ENCODE measurements at places on chromosomes 11 and 22.

DNA sequence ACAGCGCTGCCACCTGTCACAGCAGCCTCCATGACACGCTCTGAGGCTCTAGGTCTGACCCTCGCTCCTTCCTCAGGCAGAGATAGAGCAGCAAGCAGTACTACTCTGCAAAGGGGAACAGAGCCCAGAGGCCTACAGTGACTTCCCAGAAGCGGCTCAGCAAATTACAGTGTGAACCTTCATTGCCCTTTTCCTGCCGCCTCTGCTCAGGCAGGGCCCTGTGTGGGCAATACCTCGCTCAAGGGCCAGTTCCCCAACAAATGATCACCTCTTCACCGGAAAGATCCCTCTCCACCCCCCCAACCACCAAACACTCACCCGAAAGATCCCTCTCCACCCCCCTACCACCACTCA lies 12.3 kb downstream of the KIAA0930 start:
- DNase-seq = no peak

DNA sequence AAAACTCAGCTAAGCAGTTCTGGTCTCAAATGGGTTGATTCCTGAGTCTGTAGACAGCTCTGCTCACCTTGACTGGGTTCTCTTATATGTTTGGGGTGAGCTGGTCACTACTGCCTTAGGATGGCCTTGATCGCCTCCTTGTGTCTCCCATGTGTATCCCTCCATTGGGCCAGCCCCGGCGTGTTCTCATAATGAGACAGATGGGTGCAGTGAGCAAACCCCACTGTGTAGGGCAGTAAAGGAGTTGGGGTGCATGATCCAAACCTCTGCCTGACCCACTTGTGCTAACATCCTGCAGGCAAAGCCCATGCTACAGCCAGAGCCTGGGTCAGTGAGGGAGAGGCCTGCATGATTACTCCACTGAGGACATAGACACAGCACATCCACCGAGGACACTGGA lies 657.6 kb downstream of the BRD1 start:
- no peak for DNase-seq

GRCh38 chr11:34501500-34501899 lies 12.1 kb downstream of the ELF5 start:
- no peak for DNase-seq

- DNase-seq = no peak
Measured at GRCh38 chr11:115659061-115659963, 155.1 kb upstream of the CADM1 start.

GRCh38 chr11:114441921-114442320 lies 2.7 kb downstream of the REXO2 start:
- DNase-seq = no peak

DNA sequence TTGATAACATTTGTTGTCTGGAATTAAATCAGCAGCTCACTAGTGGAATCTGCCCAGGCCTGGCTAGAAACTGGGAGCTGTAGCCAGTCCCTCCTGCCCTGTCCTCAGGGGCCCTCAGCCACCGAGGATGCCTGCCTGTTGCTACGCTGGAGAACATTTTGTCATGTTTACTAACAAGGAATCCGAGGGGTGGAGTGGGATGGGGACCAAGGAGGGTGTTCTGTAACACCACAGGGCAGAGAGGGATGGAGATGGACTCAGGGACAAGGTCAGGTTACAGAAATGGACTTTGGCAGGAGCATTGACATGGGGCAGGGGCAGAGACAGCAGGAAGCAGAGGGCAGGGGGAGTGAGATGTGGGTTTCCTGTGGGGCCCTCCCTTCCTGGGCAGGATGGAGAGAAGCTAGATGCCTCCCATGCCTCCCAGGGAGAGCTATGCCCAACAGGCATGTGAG lies 45.8 kb upstream of the AMPD3 start:
- no peak for DNase-seq

DNA sequence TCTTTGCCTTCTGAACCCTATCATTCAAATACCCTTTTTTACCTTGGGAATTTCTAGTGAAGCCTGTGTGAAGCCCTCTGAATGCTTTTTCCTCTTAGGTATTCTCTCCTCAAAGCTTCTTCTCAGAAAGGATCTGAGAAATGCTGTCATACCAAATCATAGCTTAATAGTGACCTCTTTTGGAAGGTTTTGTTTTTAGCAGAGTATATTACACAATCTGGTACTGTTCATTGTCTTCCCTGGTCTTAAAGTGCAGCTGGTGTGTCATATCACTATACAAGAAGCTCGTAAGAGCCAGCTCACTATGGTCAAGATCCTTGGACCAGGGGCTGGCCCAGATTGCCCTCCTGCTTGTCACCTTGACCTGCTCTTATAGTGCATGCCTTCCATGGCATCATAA lies 204.4 kb upstream of the ANO5 start:
- DNase-seq = peak; percentile 32

- no peak for DNase-seq
Measured at GRCh38 chr11:11821899-11822298, 19.9 kb upstream of the USP47 start.
